Activated CD4-positive, alpha-beta memory T cell treated with anti-CD3 and anti-CD28 coated beads for 36 hours (primary cell): ENCODE measurements at places on chromosomes 1 and 21.

DNA sequence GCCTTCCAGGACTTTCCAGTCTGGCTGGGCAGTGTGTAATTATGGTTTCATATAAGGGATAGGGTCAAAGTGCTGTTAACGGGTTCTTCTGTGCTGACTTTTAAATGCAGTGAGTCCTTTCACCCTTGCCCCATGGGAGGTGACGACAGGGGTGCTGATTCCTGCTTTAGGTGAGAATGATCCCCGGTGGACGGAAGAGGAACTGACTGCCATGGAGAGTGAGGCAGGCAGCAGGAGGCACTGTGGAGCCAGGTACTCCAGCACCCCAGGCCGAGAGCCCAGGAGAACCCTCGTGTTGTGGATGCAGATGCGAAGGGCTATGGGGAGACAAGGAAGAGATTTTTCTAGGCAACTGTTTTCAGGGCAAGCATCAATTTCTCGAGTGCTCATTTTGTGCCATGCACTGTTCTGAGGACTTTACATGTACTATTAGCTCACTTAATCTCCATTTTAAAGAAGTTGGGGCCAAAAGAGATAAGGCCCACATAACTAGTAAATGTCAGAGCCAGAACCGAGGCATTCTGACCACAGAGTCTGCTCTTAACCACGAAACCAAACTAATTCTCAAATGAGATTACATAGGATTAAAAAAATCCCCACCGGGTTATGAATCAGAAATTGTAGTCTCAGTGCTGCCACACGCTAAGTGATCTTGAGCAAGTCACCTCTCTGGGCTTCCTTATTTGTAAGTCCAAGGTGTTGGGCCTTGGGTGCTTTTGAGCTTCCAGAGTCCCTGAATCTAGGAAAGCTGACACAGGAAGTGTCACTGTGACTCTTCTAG, 28.2 kb downstream of the STPG1 start:
- peak; percentile 64 for DNase-seq

- no peak for DNase-seq
These were observed 29.2 kb downstream of the CEP104 start for GRCh38 chr1:3827813-3828307.

GRCh38 chr1:153465811-153466636, 5.6 kb upstream of the S100A7 start:
- DNase-seq: peak; percentile 77

DNA sequence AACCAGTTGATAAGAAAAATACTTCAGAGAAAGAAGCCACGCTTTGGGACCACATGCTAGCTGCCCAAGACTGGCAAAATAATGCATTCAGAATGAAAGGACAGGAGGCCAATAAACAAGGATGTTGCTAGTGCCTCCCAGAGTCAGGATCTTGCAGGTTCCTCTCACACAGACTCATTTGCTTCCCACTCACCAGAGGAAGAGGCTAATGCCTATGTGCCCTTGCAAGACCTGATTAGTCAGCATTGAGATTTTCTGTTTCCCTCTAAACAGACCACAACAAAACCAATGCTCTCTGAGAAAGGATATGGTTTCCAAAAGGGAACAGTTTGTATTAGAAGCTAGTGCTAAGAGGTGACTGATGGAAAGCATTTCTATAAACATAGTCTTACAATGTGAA, 85.7 kb downstream of the NRDC start:
- DNase-seq: peak; percentile 21

- DNase-seq: no peak
These were observed 27.5 kb upstream of the NCAM2 start for GRCh38 chr21:20970691-20971090.

DNA sequence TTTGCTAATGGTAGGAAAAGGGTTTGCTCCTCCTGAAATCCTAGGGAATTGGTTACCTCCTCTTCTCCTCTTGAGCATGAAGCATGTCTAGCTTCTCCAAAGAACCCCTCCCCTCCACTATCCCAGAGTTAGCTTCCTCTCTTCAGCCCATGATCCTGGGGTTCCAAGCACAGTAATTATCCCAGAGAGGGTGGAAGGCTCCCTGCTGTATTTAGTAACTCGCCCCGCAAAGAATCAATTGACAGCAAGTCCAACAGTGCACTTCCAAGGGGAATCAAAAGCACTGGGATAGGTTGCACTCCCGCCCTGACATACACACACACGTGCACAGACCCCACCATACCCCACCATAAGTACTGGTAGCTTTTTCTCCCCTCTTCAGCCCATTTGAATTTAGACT, 3.1 kb downstream of the S100A8 start:
- no peak for DNase-seq

GRCh38 chr1:21550097-21550496, 40.9 kb downstream of the ALPL start:
- no peak for DNase-seq

GRCh38 chr1:204846546-204846945, 24.1 kb upstream of the NFASC start:
- DNase-seq: no peak

- no peak for DNase-seq
These were observed 16.8 kb downstream of the TNFSF4 start for GRCh38 chr1:173190101-173190936.

- DNase-seq: no peak
These were observed 56.1 kb downstream of the SLAMF6 start for GRCh38 chr1:160466961-160467360.

GRCh38 chr1:168939110-168939946, 167.2 kb upstream of the ATP1B1 start:
- DNase-seq: no peak

DNA sequence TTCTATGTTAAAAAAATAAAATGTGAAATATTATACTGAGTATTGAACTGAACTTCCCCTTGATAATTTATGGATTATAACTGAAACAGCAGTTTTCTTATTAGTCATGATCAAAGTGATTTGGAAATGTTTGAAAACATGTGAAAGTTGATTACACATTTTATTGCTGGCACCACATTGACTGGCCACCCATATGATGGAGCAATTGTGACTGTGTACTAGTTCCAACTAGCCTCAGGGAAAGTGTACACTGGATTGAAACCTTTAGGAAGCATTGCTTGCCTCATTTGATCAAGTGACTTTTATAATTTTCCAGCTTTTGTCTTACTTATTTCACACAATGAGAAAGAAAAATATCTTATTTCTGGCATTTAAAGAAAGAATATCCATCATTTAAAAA, 128.0 kb upstream of the ADGRL2 start:
- no peak for DNase-seq

DNA sequence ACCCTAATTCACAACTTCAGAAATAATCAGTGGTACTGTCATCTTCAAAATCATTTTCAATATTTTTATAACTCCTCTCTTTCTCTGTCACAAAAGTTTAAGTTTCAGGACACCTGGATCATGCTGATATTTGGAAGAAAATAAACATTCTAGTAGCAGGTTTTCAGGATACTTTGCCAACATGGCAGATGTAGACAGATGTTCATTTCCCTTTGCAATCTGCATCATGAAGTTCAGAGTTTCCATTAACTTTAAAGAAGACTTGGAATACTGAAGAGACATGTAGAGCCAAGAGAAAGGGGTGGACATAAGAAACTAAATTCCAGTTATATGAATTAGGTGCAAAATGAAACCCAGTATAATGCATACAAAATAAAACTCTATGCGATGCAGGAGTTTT, 218.1 kb downstream of the USH2A start:
- DNase-seq: no peak

DNA sequence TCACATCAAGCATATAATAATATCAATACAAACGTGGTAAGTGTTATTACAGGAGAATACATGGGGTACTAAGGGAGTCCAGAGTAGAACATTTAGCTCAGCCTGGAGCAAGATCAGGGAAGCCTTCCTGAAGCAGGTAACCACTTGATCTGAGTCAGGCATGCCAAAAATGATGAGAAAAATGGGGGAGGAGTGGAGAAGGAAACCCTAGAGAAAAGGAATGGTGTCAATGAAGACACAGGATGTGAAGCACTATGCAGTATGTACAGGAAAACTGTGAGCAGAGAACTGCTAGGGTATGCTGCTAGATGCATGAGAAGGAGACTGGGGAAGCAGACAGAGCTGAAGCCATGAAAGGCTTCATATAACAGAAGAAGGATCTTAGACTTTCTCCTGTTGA, 84.7 kb downstream of the NOTCH2 start:
- no peak for DNase-seq

DNA sequence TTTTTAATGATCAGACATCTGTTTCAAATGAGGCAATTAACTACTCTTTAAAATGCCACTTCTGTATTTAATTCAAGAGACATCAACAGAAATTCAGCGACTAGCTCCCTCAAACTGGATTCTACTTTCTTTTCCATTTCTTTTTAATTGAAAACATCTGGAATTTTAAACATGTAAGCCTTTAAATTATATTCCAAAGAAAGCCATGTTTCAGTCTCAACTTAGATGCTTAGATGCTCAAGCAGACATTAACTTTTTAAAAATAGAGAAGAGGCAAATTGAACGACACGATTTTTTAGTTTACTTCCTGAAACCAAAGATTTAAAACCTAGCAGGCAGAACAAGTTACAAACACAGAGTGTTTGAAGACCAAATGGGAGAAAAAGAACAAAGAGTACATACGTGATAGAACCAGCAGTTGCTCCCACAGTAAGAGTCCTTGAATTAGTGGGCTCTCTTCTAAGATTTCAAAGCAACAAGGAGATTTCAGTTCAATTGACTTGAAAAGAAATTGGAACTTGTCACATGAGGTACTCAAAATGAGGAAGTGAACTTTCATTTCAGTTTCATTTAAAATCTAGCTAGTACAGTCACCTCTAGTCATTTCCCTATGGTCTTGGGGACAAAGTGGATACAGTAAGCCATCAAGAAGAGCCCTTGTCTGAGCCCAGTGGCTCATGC, at the start of gene CTSS:
CTSS (minus strand) TSS at position 483 of the 681 bp plus-strand sequence. CDS start 1,015 bp downstream, outside the sequence.
- DNase-seq: no peak

GRCh38 chr1:71014178-71014579, 33.4 kb downstream of the PTGER3 start:
- DNase-seq: no peak

- peak; percentile 57 for DNase-seq
These were observed 71.2 kb upstream of the RUNX3 start for GRCh38 chr1:25001125-25001915.

- no peak for DNase-seq
These were observed 1.5 kb downstream of the MRAP start for GRCh38 chr21:32300117-32300681.

DNA sequence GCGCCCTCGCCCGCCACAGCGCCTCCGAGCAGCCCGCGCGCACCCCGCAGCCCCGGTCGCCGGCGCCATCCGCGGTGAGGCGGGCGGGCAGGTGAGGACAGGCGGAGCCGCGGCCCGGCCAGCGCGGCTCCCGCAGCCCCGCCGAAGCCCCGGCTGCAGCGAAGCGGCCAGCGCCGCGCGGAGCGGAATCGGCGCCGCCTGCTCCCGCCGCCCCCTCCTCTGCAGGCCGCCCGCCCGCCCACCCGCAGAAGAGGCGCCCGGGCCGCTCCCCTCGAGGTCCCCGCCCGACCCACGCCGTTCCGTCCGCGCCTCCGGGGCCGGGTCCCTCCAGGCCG, 1.3 kb downstream of the PRDM16 start:
- no peak for DNase-seq

GRCh38 chr1:198416296-198416695, 124.2 kb downstream of the ATP6V1G3 start:
- DNase-seq: no peak

- no peak for DNase-seq
These were observed 1660.8 kb downstream of the PLA2G4A start for GRCh38 chr1:188489336-188490112.

- DNase-seq: no peak
These were observed 2.6 kb downstream of the OR10T2 start for GRCh38 chr1:158396646-158397045.

DNA sequence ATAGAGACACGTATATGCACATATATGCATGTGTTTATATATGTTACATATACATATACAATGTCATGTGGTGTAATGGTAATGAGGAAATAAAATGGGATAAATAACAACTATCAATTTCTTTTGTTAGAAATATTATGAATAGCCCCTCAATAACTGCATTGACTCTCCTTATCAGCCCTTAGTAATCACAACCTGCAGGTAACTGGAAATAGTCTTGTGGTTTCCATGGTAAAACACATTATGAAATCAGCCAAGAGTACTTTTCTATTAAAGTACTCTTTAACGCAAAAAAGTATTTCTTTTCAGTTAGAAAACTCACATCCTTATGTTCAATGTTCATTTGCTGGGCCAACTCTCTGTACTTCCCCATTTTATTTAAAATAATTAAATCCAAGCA, 105.8 kb downstream of the KCNT2 start:
- no peak for DNase-seq

DNA sequence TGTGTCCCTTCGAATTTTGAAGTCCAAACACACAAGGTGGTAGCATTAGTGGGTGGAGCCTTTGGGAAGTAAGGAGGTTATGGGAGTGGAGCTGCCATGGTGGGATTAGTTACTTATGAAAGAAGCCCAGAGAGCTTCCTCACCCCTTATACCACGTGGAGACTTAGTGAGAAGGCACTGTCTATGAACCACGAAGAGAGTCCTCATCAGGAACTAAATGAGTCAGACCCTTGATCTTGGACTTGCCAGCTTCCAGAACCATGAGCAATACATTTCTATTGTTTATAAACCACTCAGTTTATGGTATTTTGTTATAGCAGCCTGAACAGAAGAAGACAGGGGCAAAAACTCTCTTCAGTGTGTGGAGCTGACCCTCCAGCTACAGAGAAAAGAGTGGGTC, 259.3 kb upstream of the AJAP1 start:
- DNase-seq: no peak
